ENCODE measurements at places on chromosomes 2 and 18.

- no peak for DNase-seq
Observed at GRCh38 chr2:138948070-138948539, 167.9 kb upstream of the NXPH2 start.

DNA sequence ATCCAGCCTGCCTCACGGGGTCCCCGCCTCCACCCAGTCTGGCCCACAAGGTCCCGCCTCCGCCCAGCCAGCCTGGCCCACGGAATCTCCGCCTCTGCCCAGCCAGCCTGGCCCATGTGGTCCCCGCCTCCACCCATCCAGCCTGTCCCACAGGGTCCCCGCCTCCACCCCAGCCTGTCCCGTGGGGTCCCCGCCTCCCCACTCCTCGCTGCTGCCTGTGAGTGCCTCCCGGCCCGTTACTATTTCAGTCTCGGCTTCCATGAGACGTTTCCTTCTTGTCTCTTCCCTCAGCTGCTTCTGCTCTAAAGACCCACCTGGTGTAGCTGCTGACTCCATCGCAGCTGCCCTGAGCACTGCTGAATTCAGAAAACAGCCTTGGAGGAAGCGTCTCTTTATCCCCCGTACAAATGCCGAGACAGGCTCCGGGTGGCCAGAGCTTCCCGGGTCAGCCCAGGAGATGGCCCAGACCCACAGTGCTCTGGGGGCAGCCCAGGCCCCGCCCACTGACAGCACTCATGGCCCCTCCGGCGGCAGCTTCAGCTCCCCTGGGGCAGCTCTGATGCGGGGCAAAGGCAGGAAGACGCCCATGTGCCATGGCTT lies 69.8 kb downstream of the NFATC1 start:
- DNase-seq: no peak

DNA sequence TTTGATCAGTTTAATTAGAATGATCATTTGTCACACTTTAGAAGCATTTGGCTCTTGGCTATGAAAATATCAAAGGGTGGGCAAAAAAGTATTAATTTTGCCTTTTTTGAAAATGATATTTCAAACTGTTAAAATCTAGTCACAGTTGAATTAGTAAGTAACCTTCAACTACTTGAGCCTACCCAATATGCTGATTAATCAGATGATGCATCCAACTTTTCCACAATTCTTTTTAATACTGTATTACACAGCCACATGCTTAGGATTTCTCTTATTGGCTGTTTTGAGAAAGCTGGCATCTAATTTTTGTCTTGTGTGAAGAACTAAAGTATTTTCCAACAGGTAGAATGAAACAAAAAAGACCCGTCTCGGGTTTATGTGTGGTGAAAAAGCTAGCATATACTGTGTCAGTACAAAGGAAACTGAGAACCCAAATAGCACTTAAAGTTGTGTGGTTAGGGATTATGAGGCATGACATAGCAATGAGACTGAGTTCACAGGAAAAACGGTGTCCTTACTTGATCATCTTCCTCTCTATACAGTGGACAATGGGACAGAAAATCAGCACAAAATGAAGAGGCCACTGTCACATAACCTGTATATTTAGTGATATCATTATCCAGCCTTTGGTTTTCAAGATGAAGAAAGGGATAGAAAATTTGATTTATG lies 11.7 kb downstream of the OSBPL6 start:
- DNase-seq: no peak

GRCh38 chr18:61833387-61833786 lies 59.4 kb downstream of the RNF152 start:
- no peak for DNase-seq

DNA sequence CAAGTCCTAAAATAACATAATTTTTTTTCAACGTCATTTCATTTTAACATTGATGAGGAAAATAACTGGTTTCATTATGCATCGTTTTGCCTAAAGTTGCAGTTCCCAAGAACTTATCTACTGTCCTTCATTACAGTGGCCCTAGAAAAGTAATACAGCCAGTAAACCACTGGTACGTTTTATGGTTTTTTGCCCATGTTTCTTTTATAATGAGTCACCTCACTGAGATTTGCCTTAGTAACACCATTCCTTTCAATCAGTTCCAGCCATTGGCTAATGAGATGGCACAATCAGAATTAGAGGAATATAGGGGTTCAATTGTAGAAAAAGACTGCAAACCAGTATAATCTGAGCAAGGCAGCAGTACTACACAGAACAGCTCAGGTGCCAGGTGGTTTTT lies 422.6 kb upstream of the LYPD1 start:
- DNase-seq: no peak

- DNase-seq: no peak
Observed at GRCh38 chr2:21427606-21428005, 303.8 kb downstream of the TDRD15 start.

GRCh38 chr2:152473151-152473857 lies 138.3 kb downstream of the FMNL2 start:
- no peak for DNase-seq

GRCh38 chr2:224925810-224926100 lies 116.5 kb downstream of the DOCK10 start:
- DNase-seq: no peak

DNA sequence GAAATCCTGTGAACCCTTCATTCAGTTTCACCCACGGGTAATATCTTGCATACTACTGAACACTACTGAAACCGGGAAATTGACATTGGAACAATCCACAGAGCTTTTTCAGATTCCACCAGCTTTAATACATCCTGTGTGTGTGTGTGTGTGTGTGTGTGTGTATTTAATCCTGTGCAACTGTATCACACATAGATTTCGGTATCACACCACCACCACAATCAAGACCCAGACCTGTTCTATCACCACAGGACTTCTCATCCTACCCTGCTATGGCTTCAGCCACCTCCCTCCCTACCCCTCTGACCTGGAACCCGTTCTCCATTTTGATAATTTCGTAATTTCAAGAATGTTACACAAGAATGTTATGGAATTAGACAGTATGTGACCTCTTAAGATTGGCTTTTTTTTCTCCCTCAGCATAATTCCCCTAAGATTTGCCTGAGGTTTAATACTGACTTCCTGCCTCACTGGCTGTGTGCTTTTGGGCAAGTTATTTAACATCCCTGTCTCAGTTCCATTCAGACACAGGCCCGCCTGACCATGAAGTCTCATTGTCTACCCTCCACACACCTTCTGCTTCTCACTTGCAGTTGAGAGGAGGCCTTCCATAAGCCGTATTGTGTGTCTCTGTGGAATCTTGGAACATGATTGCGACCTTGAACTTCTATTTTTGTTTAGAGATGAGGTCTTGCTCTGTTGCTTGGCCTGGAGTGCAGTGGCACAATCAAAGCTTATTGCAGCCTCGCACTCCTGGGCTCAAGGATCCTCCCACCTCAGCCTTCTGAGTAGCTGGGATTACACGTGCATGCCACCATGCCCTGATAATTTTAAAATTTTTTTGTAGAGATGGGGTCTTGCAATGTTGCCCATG lies 14.4 kb upstream of the TMEM131 start:
- no peak for DNase-seq

GRCh38 chr2:189379287-189379630 lies 62.0 kb upstream of the WDR75 start:
- no peak for DNase-seq

DNA sequence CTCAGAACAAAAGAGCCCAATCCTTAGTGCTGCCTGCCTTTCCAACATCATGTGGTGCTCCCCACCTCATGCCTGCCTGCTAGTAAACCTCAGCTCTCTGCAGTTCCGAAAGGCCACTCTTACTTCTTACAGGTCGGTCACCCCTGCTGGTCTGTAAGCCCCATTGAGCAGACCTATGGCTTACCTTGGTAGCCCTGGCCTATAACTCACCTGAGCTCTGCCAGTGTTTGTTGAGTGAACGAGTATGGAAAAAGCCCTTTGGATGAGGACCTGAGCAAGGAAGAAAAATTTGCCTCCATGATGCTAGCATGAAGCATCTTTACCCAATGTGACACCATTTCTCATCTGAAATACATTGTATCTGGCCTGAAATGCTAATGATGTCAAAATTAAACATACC lies 83.3 kb downstream of the LIPG start:
- DNase-seq: no peak

DNA sequence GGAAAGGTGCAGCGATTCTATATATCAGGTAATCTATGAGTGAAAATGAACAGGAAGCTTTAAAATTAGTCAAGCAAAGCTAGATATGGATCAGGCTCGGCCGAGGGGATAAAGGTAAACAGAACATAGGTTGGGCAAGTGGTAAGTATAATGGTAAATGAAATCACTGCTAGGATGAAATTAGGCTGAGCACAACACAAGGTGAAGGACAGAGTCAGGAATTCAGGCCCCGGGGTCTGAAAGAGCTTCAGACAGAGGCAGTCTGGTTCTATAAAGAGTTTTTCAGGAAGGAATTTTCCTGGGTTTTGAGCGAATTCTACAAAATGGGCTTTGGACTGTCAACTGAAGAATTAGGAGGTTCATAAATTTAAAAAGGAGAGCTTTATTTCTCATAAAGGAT lies 513.2 kb upstream of the CDH2 start:
- no peak for DNase-seq

GRCh38 chr2:38239452-38239851 lies 137.6 kb downstream of the ATL2 start:
- no peak for DNase-seq

- DNase-seq: no peak
Observed at GRCh38 chr2:112034924-112035323, 20.1 kb upstream of the TMEM87B start.

DNA sequence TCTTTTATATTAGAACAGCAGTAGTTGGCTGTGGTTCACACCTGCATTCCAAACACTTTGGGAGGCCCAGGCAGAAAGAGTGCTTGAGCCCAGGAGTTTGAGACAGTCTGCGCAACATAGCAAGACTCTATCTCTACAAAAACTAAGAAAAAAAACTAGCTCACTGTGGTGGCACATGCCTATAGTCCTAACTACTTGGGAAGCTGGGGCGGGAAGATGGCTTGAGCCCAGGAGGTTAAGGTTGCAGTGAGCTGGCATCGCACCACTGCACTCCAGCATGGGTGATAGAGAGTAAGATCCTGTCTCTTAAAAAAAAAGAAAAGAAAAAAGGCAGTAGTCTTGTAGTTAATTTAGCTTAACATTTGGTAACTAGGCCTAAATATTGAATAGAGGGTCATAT lies 136.6 kb downstream of the AGPS start:
- no peak for DNase-seq

GRCh38 chr2:123870881-123871276 lies 154.2 kb upstream of the CNTNAP5 start:
- no peak for DNase-seq

DNA sequence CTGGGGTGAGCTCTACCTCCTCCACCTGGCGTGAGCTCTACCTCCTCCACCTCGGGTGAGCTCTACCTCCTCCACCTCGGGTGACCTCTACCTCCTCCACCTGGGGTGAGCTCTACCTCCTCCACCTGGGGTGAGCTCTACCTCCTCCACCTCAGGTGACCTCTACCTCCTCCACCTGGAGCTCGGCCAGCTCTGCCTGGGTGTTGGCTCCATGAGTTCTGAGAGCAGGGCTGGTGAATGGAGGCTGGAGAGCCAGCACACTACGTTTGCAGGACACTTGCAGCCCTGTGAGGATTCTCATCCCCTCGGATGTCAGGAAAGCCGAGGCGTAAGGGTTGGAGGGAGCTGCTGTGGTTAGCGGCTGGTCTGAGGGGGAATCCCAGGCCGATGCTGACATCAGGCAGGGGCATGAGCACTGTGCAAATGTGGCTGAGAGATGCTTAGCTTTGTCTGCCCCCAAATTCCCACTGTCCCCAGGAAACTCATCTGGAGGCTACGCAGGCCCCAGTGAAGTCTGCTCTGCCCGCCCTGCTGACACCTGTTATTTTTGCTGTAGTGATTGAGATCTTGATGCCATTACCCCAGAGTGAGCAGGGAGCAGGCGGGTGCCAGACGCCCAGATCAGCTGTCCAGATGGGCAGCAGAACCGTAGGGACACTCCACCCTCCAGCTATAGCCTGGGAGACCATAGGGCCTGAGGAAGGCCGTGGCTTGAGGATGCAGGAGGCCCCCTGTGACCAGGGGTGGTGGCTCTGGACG lies 3.3 kb downstream of the CROCC2 start:
- DNase-seq: no peak

- no peak for DNase-seq
Observed at GRCh38 chr18:73563901-73564472, 583.6 kb downstream of the FBXO15 start.

- no peak for DNase-seq
Observed at GRCh38 chr18:78983512-78983911, 3.9 kb downstream of the SALL3 start.

DNA sequence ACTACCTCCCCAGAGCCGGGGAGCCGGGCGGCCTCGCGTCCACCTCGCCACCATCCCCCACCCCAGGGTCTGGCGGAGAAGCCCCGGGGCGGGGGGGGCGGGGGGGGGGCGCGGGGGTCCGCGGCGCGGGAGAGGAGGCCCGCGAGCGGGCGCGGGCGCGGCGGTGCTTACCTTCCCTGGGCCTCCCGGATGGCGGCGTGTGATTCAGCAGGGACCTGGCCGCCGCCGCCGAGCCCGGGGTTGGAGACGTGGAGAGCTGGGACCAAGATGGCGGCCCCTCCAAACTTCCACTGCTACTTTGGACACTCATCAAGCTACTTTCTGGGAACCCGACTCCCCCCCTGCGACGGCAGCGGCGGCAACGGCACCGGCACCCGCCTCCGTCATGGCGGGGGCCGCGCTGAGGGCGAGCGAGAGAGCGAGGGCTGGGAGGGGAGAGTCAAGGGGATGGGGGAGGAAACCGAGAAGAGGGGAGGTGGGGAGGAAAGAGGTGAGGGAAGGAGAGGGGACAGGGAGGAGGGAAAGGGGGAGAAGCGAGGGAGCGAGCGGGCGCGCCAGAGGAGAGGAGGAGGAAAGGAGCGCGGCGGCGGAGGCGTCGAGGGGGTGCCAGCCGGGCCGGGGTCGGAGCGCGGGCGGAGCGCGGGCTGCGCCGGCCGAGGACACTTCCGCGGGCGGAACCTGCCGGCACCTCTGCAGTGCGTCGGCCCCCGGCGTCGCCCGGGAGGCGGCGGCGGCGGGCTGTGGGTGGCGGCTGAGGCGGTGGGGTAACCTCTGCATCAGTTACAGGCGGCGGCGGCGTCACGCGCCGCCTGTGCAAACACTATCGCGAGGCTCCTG lies at the start of gene TLK1:
Gene TLK1 (minus strand): TSS at position 775 of the 837 bp plus-strand sequence. CDS start 465 bp downstream, at position 310.
- DNase-seq: peak; percentile 44

- no peak for DNase-seq
Observed at GRCh38 chr2:8019934-8020333, 661.9 kb upstream of the ID2 start.
